ENCODE measurements at places on chromosomes 12 and 14. TPM values are rescaled to one million over a fixed set of nuclear protein-coding genes. Genes with fewer than 3 reads are reported as not detected.

APOF gene
- total RNA-seq: not detected

DACT1 gene
- 0.33 TPM for total RNA-seq

CDCA4 gene
- total RNA-seq: 36.7 TPM

GDF3 gene
- total RNA-seq: not detected

HOXC11 gene
- 0.33 TPM for total RNA-seq

TBX5 gene
- total RNA-seq: not detected

PTPRO gene
- total RNA-seq: not detected

NEDD8 gene
- 96.6 TPM for total RNA-seq

LEMD3 gene
- total RNA-seq: 16.7 TPM

DEGS2 gene
- total RNA-seq: not detected

KERA gene
- not detected for total RNA-seq

CPNE8 gene
- total RNA-seq: 26.9 TPM

WBP11 gene
- total RNA-seq: 62.8 TPM

PTHLH gene
- 0.31 TPM for total RNA-seq

P2RX2 gene
- not detected for total RNA-seq

LMNTD1 gene
- total RNA-seq: under 0.01 TPM

SERPINA9 gene
- not detected for total RNA-seq

RERGL gene
- not detected for total RNA-seq

PAPLN gene
- 4.9 TPM for total RNA-seq

FOXM1 gene
- 24.8 TPM for total RNA-seq

PLEK2 gene
- total RNA-seq: 1.1 TPM

DCN gene
- total RNA-seq: 14.9 TPM

MAP3K12 gene
- 49.4 TPM for total RNA-seq

CMA1 gene
- total RNA-seq: not detected

BBOF1 gene
- 1.7 TPM for total RNA-seq

MAPKAPK5 gene
- 37.3 TPM for total RNA-seq

SERPINA10 gene
- total RNA-seq: not detected

TPH2 gene
- total RNA-seq: not detected

TMEM117 gene
- total RNA-seq: 14.7 TPM

OR6C4 gene
- total RNA-seq: not detected

KCNK13 gene
- 1.5 TPM for total RNA-seq

BDKRB1 gene
- not detected for total RNA-seq

KCNH5 gene
- not detected for total RNA-seq

ABCC9 gene
- not detected for total RNA-seq

POP5 gene
- total RNA-seq: 44.7 TPM

LRTM2 gene
- not detected for total RNA-seq

LRP1-AS gene
- not detected for total RNA-seq

LRIG3 gene
- 35.6 TPM for total RNA-seq

PSMD9 gene
- 62.9 TPM for total RNA-seq

SERPINA3 gene
- 0.73 TPM for total RNA-seq

DNAH10 gene
- under 0.01 TPM for total RNA-seq

FSCB gene
- under 0.01 TPM for total RNA-seq

KRT79 gene
- not detected for total RNA-seq

CNTN1 gene
- 2.3 TPM for total RNA-seq

FUT8 gene
- total RNA-seq: 35.9 TPM

PMEL gene
- 5,356 TPM for total RNA-seq

P2RX7 gene
- 48.0 TPM for total RNA-seq

METTL17 gene
- total RNA-seq: 47.8 TPM

RD3L gene
- not detected for total RNA-seq

KCNJ8 gene
- 0.73 TPM for total RNA-seq

CPNE6 gene
- total RNA-seq: not detected

TPPP2 gene
- not detected for total RNA-seq

SCNN1A gene
- total RNA-seq: under 0.01 TPM

BCL11B gene
- total RNA-seq: under 0.01 TPM

HHIPL1 gene
- total RNA-seq: 1.3 TPM

INHBE gene
- not detected for total RNA-seq

CLEC1A gene
- total RNA-seq: not detected

ARMH4 gene
- total RNA-seq: not detected

CBX5 gene
- total RNA-seq: 24.6 TPM
